ENCODE measurements at places on chromosomes 16 and 17.

DNA sequence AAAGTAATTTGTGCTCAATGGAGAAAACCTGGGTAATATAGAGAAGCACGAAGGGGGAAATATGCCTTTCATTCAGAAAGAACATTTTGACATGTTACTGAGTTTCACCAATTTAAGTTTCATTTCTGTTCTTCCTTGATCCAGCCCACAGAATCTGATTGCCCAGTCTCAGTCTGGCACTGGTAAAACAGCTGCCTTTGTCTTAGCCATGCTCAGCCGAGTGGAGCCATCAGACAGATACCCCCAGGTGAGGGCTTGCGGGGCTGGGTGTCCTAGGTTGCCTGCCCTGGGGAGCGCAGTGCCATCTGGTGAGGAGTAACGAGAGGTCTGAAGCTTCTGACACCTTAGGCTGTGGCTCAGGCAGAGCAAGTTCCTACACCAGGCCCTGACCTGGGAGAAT is 17.7 kb downstream of the DDX19A start:
- DNase-seq, result no peak

- no peak for DNase-seq
Observed at GRCh38 chr16:15757077-15757386, 99.8 kb downstream of the MYH11 start.

GRCh38 chr17:28076144-28076543 is 33.7 kb downstream of the NLK start:
- no peak for DNase-seq

DNA sequence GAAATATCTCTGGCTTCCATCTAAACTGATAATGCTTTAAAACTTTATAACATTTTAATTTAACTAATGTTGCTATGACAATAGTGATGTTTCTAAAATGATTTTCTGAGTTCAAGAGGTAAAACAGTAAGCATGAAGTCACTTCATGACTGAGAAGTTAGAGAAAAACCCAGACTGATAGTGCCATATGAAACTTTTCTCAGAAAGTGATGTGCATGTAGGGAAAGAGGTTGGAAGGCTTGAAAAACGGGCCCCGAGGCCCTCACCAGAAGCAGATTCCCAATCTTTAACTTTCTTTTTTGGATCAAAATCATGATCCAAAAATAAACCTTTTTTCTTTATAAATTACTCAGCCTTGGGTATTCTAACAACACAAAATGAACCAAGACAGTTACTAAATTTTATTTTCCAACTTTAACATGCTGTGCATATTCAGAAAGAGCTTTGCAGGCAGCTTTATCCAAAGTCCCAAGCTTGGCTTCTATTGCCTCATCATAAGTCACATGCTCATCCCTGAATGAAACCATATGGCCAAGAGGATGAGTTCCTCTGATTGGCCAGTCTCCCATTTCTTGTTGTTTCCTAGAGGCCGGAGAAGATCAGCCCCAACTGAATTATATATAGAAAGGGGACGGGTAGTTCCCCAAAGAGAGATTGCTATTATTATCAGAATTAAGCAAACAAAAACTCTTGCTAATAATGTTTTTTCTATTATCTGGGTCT is 357.6 kb upstream of the SALL1 start:
- DNase-seq, result no peak

DNA sequence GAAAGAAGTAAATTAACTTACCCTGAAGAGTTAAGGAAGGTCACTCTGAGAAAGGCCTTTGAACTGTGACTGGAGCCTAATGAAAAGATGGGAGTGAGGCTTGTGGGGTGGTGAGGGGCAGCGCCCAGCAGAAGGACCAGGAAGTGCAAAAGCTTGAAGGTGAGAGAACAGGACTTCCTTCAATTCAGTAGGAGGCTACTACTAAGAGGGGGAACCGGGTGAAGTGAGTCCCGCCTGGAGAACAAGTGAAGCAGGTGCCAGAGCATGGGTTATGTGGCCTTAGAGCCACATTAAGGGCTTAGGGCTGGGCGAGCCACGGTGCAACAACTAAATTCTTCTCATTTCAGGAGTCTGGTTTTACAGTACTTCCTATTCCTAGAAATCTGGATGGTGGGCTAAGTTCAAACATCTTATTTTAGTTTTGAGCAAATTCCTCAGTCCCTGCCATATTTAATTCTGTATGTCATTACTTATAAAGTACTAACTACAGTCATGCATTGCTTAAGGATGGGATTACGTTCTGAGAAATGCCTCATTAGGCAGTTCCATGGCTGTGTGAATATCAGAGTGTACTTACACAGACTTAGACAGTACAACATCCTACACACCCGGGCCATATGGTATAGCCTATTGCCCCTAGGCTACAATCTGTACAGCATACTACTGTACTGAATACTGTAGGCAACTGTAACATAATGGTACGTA is 5.1 kb downstream of the CFAP20 start:
- no peak for DNase-seq

DNA sequence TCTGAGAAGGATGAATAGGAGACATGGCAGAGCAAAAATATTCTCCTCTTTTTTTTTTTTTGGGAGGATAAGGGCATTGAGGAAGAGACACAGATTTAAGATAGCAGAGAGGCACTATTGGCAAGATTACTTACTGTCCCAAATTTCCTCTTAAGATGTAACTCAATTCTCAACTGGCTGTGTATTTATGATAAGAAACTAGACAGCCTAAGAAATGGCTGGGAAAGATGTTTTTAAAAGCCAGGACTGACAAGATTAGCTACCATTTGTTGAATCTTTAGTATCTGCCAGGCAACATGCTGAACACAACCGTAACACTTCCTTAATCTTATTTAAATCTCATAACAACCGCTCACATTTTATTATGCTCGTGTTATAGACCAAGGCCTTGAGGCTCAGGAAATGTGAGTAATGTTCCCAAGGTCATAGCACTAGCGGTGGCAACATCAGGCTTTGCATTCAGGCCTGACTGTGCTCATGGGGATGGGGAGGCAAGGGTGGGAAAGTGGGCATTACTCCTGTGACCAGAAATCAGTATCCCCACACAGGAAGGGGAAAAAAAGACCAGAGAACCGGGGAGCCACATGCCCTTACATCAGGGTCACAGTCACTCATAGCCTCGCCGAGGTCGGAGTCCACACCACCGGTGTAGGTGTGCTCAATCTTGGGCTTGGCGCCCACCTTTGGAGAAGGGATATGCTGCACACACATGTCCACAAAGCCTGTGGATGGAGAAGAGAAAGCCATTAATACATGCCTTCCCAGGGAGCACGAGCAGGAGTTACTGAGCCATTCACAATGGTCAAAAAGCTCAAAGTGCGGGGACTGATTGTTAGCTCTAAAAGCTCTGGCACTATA is 15.6 kb downstream of the HIGD1B start:
- DNase-seq, result no peak

DNA sequence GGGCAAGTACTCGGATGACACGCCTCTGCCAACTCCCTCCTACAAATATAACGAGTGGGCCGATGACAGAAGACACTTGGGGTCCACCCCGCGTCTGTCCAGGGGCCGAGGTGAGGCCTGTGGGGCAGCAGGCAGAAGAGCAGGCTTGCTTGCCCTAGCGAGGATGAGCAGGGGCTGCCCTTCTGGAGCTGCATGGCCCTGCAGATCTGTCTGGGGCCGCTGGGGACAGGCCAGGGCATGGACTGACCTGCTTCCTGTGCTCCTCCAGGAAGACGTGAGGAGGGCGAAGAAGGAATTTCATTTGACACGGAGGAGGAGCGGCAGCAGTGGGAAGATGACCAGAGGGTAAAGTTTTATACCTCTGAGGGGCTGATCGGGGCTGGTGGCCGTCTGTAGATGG is 5.3 kb downstream of the DHX38 start:
- no peak for DNase-seq

DNA sequence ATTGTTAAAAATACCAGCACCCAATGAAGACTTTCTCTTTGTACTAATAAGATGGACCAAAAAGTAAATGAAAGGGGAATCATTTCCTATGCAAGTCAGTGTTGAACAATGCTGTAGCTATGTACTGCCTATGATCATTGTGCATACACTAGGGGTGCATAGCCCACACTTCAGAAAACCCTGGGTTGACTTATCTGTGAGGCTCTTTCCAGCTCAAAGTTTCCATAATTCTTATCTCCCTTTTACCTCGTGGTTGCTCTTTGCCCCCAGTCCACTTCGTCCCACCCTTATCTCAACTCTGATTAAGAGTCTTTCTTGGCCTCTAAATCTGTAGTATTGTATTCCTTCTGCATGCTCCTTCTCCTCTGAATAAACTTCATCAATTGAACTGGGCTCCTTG is 336.8 kb downstream of the SHISA9 start:
- DNase-seq, result no peak

- DNase-seq, result no peak
Observed at GRCh38 chr17:63611354-63611753, 10.7 kb downstream of the TACO1 start.

DNA sequence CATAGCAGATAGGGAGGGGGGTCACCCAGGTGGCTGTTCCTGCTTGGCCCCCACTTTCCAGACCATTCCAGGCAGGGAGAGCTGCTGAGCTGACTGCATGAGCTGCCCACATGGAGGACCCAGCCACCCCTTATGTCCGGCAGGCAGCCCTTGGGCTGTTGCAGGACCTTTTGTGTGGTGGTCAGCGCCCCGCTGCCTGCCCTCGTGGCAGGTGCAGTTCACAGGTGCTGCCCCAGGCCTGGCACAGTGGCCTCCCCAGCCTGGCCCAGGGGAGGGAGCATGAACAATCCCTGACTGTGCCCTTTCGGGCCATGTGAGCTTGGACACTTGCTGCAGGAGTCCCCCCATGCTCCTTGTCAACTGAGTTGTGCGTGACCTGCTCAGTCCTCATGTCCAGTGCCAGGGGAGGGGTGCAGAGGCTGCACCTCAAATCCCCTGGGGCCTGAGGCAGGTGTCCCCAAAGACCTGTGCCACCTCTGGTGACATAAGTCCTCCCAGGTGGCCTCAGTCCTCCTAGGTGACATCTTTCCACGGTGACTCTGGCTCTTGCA is 8.6 kb downstream of the TBC1D26 start:
- no peak for DNase-seq

DNA sequence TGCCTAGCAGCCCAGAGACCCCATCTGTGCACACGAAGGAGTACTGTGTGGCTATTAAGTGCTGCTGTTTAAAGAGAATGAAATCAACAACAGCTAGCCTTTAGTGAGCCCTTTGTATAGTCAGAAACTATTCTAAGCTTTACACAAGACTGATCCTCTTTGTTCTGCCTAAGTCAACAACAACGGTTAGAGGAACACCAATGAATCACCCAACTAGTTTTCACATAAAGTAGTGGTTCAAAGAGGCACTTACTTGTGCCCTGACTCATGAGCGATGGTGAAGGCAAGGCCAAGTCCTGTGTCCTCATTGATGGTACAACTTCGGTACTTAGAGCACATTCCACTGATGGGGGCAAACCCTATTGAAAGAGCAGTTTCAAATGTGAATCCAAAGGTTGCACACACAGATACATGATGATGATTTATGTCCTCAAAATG is 75.8 kb downstream of the ADAMTS18 start:
- DNase-seq, result no peak

- DNase-seq, result no peak
Observed at GRCh38 chr16:61413021-61413420, 623.2 kb downstream of the CDH8 start.

DNA sequence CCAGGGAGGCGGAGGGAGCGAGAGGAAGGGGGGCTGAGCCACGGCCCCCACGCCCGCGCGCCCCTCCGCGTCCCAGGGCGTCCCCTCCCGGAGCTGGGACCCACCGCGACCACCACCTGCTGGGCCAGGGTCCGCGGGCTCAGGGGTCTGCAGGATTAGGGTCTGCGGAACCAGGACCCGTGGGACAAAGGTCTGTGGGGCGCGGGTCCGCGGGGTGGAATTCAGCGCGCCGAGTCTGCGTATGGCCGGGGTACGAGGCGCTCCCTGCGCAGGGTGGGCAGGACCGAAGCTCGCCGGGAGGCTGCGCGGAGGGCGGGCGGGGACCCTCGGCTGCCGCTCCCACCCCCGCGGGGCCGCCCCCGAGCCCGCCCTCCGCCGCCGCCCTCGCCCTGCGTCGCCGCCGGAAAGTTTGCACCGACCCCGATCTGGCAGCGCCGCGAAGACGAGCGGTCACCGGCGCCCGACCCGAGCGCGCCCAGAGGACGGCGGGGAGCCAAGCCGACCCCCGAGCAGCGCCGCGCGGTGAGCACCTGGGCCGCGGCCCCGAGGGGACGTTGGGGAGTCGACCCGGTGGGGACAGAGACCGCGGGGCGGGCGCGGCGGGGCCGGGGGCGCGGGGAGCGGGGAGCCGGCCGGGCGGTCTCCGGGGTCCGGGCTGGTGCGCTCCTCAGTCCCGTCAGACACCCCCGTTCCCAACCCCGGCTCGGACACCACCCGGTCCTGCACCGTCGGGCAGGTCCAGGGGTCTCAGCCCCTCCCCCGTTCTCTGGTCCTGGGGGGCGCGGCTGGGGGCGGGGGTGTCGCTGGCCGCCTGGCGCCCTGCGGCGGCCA is at the start of gene GCGR:
Gene GCGR, plus strand, starts transcription at position 423 of the 831 bp plus-strand sequence. CDS start 4,869 bp downstream, outside the sequence.
- no peak for DNase-seq

DNA sequence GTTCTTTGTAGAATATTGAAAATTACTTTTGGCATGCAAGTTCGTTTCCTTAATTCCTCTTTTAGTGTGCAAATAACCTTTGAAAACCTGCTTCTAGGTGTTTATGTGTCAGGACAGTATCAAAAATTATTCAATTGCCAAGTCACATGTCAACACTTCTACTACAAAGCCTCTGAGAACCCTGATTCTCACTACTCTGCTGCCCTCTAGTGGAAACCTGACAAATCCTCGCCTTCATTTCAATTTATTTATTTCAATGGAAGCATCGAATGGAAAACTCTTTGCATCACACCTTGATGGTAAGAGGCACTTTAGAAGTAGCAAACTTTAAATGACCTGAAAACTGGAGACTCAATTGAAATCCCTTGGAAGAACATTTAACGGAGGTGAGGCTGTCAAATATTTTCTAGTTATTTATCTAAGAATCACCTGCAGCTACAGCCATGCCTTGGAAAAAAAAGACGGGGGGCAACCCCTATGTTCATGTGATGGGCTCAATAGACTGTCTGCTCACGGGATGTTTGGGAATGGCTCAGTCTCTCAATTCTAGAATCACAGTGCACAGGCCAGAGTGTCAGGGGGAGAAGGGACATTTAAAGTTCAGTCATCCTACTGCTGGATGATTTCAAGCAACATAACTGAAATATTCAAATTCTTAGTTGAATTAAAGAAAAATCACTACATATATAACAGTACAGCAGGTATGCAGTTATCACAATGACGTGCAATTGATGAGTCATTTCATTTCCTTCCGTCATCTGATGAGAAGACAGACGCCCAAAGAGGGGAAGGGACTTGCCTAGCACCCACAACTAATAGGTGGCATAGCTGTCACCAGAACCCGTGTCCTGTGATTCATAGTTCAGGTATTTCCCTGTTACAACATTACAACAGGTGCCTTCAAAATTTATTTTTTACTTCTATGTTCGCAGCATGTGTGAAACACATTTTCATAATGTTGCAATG is 563.9 kb downstream of the TOX3 start:
- no peak for DNase-seq

All from T1000 (cell line).